ENCODE measurements at places on chromosomes 3 and 15. TPM values are rescaled to one million over a fixed set of nuclear protein-coding genes. Genes with fewer than 3 reads are reported as not detected.

Gene FBXL22
- 0.83 TPM for total RNA-seq

Gene CCR4
- 0.11 TPM for total RNA-seq

Gene PPP1R14D
- total RNA-seq: not detected

DNA sequence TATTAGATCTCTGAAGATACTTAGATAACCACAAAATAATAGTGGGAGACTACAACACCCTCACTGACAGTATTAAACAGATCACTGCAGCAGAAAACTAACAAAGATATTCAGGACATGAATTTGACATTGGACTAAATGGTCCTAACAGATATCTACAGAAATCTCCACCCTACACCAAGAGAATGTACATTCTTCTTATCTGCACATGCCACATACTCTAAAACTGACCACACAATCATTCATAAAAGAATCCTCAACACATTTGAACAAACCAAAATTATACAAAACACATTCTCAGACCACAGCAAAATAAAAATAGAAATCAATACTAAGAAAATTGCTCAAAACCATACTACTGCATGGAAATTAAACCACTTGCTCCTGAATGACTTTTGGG, 116.3 kb downstream of the DTWD1 start:
- no peak for DNase-seq

DNA sequence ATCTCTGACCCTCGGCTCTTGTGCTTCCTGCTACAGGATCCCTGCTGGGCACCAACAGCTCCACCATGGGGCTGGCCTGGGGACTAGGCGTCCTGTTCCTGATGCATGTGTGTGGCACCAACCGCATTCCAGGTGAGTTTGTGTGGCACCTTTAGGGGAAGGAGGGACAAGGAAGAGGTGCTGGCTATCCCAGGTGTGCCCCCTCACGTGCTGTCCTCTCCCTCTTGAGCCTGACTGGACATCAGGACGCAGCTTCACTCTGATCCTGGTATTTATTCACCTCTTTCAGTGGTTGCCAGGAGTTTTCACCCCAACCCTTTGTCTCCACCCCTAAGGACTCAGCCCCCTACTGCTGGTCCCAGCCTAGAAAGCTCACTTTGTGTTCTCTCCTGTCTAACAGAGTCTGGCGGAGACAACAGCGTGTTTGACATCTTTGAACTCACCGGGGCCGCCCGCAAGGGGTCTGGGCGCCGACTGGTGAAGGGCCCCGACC, 960 bp downstream of the THBS1 start:
- peak; percentile 21 for DNase-seq

GRCh38 chr3:49610666-49611280, 56.5 kb downstream of the BSN start:
- DNase-seq: no peak

GRCh38 chr15:35040339-35041255, 44.5 kb downstream of the NANOGP8 start:
- DNase-seq: no peak

GRCh38 chr15:98858610-98859023, 149.0 kb downstream of the PGPEP1L start:
- no peak for DNase-seq

DNA sequence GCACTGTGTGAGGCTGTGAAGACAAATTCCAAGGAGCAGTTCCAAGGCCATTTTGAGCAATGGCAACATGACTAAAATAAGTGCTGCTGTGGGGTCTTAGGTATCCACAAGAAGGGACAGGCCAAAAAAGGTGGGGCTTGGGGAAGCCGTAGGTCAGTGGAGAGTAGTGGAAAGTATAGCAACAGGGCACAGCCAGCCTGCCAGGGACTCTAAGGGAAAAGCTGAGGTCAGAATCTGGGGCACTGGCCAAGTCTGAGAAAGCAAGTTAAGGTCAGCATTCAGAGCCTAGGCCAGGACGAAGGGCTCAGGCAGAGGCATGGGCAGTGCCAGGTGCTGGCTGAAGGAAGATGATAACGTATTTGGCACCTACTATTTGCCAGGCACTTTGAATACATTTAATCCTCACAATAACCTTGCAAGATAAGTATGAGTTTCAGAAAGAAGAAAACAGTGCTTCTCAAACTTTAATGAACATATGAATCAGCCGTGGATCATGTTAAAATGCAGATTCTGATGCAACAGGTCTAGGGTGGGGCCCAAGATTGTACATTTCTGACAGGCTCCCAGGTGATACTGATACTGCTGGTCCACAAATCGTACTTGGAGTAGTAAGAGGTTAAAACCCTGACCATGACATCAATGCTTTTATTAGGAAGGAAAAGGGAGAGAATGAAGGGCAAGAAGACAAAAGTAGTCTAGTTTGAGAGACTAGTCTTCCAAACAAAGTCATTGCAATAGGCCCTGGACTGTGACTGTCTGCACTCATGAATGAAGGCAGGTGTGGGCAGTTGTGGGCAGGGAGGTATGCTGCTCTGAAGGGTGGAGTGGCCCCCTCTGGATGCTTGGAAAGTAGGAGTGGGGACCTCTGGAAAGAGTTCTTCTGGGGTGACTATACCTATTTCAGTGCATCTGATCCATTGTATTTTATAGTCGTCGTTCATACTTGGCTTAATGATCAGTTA, 106.3 kb upstream of the ANKRD28 start:
- DNase-seq: no peak

DNA sequence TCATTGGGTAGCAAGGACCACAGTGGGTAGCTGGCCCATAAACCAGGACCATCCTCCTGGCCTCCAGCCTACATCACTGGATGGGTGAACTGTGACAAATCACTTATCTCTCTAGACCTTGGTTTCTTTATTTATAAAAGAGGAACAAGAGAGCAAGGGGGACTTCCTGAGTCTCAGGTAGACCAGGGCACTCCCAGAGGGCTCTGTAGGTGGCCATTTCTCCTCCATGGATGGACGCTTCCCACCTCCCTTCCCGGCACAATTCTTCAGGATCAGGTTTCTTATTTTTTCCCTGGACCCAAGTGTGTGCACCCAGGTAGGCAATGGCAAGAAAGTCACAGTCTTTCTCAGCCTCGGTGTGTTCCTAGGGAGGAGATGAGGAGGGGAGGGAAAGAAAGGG, 41.4 kb upstream of the SPATA12 start:
- DNase-seq: no peak

- DNase-seq: no peak
Observed at GRCh38 chr15:69576948-69577351, 124.3 kb downstream of the RPLP1 start.
